Aortic smooth muscle cell (primary cell): ENCODE measurements at places on chromosomes 2 and 18. TPM values are rescaled to one million over a fixed set of nuclear protein-coding genes. Genes with fewer than 3 reads are reported as not detected.

SERPINB2 gene
- 2.4 and 19.8 TPM in 2 replicates for total RNA-seq

NLRC4 gene
- not detected in 2 replicates for total RNA-seq

SPR gene
- 30.8 and 31.3 TPM in 2 replicates for total RNA-seq

SCYGR4 gene
- not detected in 2 replicates for total RNA-seq
